NCI-H526 treated with DMSO at 0.1 percent for 48 hours (cell line): ENCODE measurements at places on chromosomes 11 and 22.

GRCh38 chr11:73386016-73386415 is 9.8 kb downstream of the RELT start:
- no peak for DNase-seq

GRCh38 chr22:45067731-45068130 is 57.9 kb upstream of the PHF21B start:
- DNase-seq: no peak

DNA sequence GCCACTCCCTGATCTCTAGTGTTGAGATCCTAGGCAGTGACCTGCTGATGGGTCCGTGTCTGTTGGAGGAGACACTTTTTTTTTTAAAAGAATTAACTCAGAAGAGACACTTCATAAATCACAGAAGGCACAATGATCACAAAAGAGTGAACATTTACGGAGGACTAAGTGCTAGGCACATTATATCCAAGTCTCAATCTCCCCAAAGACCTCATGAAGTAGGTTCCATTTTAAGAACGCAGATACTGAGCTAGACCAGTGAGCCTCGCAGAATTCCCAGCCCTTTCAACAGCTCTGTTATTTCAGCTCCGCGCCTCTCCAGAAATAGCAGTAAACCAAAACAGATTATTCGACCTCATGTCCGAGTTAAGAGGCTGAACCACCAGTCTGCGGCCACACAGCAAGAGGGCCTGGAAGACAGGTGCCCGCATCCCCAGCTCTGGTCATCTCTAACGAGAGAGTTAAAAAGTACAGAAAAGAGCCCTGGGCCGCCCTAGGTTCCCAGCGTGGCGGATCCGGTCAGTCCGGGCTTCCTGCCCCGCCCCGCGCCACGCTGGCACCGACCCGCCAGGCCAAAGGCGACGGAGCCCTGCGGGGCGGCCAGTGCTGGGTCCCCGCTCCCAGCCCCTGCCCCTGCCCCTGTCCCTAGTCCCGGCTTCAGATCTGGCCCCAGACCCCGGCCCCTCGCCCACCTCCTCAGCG is 612 bp downstream of the XBP1 start:
- no peak for DNase-seq

- DNase-seq: peak; percentile 45
These were observed 264.0 kb downstream of the ETS1 start for GRCh38 chr11:128323381-128323780.

GRCh38 chr22:37538590-37539357 is 19.6 kb upstream of the CARD10 start:
- DNase-seq: peak; percentile 69

DNA sequence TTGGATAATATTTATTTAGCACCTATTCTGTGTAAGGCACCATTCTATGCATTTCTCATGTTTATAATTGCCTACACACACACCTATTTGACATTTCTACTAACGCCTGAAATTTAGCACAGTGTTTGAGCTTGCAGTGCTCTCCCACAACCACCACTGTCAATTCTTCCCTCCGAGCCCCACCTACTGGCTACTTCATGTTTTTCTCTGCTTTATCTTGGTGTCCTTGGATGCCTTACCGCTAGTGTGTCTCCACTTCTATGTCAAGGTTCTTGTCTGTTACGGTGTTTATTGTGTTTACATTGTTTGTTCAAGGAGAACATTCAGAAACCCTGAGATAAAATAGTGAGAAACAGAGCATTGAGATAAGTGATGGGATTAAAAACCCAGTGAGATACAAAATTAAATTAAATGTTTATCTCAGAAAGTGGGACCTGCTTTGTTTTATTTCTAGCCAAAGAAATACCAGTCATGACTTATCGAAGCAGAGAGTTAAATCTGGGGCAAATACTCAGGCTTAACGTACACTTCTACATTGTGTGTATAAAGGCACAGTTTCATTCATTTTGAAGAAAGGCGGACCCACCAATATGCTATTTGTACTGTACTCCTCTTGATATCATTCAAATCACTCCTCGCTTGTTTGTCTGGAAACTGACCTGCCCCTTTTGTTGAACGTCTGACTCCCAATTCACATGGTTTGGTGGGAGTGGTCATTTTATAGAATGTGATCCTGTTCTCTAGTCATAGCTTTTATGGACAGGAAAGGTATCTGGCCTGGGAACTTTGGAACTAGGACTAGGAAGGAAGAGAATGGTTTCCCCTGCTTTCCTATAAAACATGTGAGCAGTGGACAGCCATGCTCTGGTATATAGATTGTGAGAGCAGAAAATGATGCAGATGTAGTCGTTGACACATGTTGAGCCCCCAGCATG is 39.2 kb upstream of the SLC36A4 start:
- peak; percentile 73 for DNase-seq

GRCh38 chr11:133810766-133811165 is 34.5 kb downstream of the SPATA19 start:
- DNase-seq: no peak

GRCh38 chr11:122599434-122599833 is 56.1 kb upstream of the UBASH3B start:
- no peak for DNase-seq

GRCh38 chr11:44257338-44258189 is 52.4 kb downstream of the ALX4 start:
- DNase-seq: no peak

DNA sequence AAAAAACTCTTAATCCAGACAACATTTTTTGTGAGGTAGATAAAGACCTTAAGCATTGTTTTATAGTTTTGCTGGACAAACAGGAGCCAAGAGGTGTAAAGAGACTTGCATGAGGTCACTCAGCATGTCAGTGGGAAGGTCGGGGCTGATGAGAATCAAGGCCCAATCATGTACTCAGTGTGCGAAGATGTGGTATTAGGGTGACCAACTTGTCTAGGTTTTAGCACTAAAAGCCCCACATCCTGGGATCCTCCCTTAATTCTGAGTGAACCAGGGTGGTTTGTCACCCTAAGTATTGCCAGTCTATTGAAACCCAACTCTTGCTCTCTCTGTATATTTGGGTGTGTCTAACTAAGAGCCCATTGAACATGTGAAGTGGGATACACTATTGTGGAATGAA is 19.5 kb upstream of the SORL1-AS1 start:
- no peak for DNase-seq

DNA sequence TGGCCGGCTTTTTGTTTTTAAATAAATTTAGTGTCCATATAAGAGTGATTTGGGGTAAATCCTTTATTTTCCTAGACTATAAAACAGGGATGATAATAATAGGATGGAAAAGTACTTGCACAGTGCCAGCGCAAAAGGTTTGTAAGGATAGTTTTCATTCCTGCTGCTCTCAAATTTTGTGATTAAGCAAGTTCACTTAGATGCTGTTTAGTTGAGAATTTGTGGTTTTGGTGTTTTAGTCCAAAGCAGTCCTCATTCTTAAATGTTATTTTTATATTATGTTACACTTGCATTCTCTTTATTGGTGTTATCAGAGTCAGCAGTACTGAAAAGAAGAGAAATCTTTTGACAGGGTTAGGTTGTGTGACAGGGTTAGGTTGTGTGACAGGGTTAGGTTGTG is 47.9 kb downstream of the PPP6R3 start:
- no peak for DNase-seq

DNA sequence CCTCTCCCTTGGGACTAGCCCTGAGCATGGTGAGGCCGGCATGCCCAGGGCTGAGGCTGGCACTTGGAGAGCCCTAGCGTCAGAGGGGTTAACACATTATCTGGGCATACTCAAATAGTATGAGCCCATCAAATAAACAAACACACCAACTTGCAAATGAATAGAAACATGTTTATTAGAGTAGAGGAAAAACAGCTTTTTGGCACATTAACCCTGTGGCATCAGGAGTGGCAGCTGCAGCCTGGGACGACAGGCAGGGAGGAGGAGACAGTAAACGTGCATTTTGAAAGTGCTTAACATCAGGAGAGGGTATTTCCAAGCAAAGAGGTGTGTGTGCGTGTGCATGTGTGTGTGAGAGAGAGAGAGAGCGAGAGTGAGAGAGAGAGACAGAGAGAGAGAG is 684.9 kb downstream of the NTM start:
- DNase-seq: no peak

- DNase-seq: no peak
These were observed 386.9 kb downstream of the ETS1 start for GRCh38 chr11:128200467-128200866.

GRCh38 chr11:131168839-131169713 is 201.3 kb upstream of the NTM start:
- no peak for DNase-seq

- DNase-seq: no peak
These were observed 635 bp upstream of the GRK3 start for GRCh38 chr22:25563761-25564319.

GRCh38 chr11:70537576-70538571 is 139.5 kb downstream of the CTTN start:
- no peak for DNase-seq

DNA sequence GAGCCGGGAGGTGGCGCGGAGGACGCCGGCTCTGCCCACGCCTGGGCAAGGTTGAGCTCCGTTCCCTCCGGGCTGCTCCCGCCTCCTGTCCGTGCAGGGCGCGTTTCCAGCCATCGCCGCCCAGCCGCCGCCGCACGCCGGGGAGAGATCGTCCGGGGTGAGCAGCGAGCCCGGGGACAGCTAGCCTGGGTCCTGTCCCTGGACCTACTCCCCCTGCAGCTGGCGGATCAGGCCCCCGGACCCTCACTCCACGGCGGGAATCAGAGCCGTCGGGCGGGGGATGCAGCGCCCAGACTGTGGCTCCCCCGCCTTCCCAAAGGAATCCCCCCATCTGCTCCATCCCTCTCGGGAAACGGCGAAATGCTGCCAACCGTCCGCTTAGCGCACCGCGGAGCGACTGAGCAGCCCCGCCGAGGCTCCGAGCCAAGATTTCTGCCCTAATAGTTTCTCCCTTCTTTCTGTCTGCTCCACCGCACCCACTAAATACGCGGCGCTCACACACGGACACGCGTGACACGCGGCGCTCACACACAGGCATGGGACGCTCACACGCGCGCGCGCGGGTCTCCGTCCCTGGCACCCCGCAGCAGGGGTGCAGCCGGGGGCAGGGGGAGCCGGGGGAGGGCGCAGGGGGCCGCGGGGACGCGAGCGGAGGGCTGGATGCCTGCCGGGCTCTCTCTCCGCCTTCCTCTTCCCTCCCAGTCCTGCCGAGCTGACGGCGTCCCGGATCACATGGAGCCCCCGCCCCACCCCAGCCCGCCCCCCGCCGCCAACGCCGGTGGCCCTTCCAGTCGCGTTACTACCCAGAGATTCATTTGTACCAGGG is at the start of gene KCNJ5:
Gene KCNJ5 (plus strand): TSS at position 814 of the 826 bp plus-strand sequence. CDS start 19,918 bp downstream, outside the sequence.
- peak; percentile 85 for DNase-seq

- DNase-seq: no peak
These were observed 9.2 kb downstream of the FADD start for GRCh38 chr11:70212227-70212811.

DNA sequence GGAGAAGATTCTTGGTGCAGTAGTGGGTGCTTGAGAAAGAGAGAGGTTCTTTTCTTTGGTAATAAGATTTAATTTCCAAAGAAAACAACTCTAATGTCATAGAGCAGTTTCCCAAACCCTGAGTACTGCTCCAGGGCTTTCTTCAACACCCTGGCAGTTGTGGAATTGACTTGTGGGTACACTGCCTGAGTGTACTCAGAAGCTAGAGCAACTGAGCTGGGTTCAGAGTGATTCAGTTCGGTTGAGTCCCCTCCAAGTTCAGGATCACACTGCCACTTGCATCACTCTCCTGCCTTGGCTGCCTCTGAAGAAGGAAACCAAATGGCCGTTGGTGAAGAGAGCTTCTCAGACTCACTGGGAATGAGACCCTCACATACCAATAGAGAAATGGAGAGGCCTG is 5.3 kb downstream of the DMC1 start:
- DNase-seq: no peak

- DNase-seq: no peak
These were observed 84.0 kb downstream of the SLC36A4 start for GRCh38 chr11:93113824-93114223.

- DNase-seq: no peak
These were observed 37.7 kb downstream of the ST3GAL4 start for GRCh38 chr11:126393143-126393542.

GRCh38 chr11:2178906-2179494 is 7.4 kb upstream of the TH start:
- no peak for DNase-seq

- DNase-seq: peak; percentile 19
These were observed at the start of gene INS for GRCh38 chr11:2160736-2161259. Gene INS (minus strand): TSS chr11:2161209. CDS start chr11:2160971, 238 bp downstream.

- DNase-seq: no peak
These were observed 13.0 kb downstream of the GRAP2 start for GRCh38 chr22:39913886-39914285.

- DNase-seq: no peak
These were observed 67.4 kb downstream of the TP53I11 start for GRCh38 chr11:44883277-44883676.

DNA sequence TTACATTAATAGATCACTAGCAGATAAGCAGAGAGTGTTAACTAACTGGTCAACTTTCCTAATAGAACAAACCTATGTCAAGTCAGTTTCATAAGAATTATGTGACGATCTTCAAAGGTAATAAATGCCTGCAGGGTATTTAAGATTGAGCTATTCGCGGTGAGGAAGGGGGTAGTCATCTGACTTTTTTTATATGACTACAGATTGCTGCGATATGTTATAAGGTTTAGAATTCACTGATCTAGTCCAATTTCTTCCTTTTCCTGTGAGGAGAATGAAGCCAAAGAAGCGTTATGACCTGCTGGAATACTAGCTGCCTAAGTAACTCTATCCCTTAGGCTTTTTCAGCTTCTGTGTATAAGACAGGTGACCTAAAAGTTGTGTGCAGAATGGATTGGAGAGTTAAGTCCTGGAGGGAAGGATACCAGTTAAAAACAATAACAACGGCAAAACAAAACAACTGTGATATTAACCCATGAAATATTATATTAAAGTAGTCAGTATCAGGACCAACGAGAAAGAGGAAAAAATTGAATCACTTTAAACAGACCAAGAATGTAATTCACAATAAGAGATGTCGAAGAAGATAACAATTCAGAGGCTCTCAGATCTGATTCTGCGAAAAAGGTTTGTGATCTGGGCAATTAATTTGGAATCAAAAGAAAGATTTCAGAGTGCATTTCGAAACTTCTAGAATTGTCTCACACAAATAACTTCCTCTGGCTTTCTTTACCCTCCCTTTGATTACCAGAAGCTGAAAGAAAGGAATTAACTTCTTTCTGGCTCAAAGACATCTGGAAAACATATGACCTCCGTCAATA is 630 bp downstream of the CASP4 start:
- no peak for DNase-seq

- DNase-seq: no peak
These were observed 11.7 kb downstream of the GDPD4 start for GRCh38 chr11:77289737-77290136.

DNA sequence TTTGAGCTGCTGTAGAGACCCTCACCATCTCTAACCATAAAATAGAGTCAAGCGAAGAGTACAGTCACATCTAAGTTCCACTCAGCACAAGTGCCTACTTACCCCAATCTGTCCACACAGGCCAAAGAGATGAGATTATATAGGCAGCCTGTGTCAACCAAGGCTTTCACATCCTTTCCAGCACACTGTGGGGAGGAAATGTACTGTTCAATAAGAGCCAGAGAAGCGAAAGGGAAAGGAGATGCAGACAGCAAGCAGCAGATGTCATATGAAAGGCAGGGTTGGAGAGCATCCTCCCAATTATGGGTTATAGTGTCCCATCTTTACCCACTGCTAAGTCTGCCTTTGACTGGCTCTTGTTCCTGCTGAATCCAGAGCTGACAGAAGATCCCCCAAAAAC is 16.4 kb downstream of the NRIP3 start:
- no peak for DNase-seq

GRCh38 chr11:23112987-23113886 is 253.0 kb upstream of the CCDC179 start:
- DNase-seq: peak; percentile 51
